ENCODE measurements at places on chromosomes 11 and 22.

- DNase-seq = no peak
- H3K4me1 ChIP-seq = peaks cover 66% of the 10 kb centered on the region
- no peak overlapping the region for H3K4me3 ChIP-seq
- peaks cover 13% of the 10 kb centered on the region for H3K36me3 ChIP-seq
- H3K27me3 ChIP-seq = no peaks in the 10 kb centered on the region
These were observed 9.6 kb upstream of the MOB2 start for GRCh38 chr11:1496091-1496760.

GRCh38 chr22:33539902-33540751, 380.1 kb downstream of the LARGE1 start:
- H3K36me3 ChIP-seq = no peaks in the 10 kb centered on the region
- H3K27me3 ChIP-seq = no peaks in the 10 kb centered on the region
- DNase-seq = no peak
- no peak overlapping the region for H3K4me3 ChIP-seq

DNA sequence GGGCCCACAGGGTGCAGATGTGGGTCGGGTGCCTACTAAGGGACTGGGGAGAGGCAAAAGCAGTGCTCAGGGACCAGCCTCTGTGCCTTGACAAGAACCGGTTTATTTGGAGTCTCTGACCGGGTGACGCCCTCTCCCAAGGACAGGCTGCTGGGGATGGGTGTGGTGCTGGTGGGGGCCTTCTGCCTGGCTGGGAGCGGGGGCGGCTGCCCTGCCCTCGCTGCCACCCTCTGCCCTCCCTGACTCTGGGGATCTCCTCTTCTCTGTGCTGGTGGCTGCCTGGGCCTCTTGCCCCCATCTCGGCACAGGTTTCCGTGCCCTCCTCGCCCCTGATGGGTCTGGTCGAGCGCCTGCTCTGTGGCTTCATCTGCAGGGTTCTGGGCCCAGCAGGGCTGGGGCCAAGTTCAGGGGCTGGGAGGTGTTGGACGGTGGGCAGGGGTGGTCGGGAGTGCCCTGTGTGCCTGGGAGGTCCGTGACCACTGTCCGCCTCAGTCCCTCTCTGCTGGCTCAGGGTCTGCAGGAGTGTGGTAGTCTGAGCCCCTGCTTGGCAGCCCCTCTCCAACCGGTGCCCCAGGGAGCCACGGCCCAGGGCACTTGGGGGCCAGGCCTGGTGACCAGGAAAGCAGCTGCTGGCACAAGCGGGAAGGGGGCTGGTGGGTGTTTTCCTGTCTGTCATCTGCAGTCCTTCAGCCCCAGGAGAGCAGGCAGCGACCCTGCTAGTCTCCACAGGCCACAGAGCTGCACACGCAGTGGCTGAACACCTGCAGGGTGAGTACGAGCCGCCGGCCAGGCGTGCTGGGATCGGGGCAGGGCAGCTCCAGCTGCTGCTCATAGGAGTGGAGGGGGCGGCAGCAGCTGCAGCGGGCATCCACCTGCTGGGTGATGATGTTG, 23.5 kb downstream of the MUC6 start:
- H3K27me3 ChIP-seq = no peaks in the 10 kb centered on the region
- no peak overlapping the region for H3K27ac ChIP-seq
- H3K36me3 ChIP-seq = peaks cover 10% of the 10 kb centered on the region
- peaks cover 21% of the 10 kb centered on the region for H3K4me1 ChIP-seq

DNA sequence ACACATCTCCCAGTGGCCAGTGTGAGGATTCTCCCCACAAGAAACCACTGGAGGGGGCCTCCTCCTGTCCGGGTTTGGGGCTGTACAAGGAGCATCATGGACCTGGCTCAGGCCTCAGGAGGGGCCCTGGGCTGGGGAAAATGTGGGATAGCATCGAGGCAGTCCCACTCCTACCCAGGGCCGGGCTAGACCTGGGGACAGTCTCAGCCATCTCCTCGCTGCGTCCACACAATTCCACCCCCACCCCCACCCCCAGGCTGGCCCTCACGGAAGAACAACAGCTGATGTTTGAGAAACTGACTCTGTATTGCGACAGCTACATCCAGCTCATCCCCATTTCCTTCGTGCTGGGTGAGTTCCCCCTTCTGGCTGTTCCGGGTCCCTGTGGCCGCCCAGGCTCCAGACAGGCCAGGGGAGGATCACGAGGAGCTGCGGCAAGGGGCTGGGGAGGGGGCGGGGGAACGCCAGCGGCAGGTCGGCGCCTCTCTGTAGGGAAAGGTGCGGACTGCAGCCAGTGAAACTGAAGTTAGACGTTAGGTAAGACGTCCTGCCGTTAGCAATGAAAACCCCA, 4.8 kb downstream of the BEST1 start:
- no peaks in the 10 kb centered on the region for H3K36me3 ChIP-seq
- H3K27ac ChIP-seq = no peak overlapping the region

DNA sequence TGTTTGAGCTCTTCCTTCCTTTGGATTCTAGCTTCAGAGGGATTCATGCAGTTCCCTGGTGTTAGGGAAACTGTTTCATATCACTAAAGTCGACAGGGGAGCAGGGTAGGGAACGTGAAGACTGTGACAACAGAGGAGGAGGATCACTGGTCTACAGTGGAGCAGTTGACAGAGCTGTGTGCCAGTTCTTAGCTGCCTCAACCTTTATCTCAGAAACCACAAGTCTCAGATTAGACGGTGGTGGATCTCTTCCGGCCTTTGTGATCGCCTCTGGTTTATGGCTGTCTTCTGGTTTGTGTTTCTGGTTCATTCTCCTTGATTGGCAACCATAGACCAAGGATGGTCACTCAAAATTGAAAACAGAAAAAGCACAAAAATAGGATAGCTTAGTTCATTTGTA, 538.9 kb upstream of the API5 start:
- no peaks in the 10 kb centered on the region for H3K4me1 ChIP-seq
- no peak overlapping the region for H3K27ac ChIP-seq
- no peaks in the 10 kb centered on the region for H3K27me3 ChIP-seq
- no peaks in the 10 kb centered on the region for H3K36me3 ChIP-seq
- DNase-seq = no peak

DNA sequence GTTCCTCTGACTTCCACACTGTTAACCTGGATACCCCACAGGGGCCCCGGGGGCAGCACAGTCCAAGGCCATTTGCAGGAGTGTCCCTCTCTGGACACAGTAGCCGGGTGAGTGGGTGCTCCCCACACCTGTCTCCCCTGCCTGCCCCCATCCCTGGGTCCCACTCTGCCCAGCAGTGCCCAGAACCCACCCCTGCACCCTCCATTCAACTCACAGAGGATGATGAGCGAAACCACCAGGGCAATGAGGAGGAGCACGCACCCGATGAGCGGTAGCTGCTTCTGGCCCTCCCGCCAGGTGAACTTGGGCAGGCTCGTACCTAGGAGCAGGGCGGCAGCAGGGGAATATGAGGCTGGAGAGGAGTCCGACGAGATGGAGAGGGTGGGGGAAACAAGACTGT, 12.2 kb downstream of the TMPRSS13 start:
- no peak overlapping the region for H3K27ac ChIP-seq
- H3K27me3 ChIP-seq = no peaks in the 10 kb centered on the region

DNA sequence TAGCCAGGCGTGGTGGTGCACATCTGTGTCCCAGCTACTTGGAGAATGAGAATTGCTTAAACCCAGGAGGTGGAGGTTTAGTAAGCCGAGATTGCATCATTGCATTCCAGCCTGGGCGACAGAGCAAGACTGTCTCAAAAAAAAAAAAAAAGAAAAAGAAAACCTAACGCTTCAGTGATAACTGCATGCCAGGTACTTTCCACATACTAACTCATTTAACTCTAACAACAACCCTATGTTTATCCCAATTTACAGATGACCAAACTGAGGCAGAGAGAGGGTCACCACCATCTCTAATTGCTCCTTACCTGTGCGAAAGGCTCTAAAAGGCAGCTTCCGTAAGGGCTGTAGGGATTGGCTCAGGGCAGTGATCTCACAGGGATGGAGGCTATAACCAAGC, 11.6 kb downstream of the PISD start:
- H3K4me1 ChIP-seq = peaks cover 7% of the 10 kb centered on the region
- no peaks in the 10 kb centered on the region for H3K27me3 ChIP-seq
- no peak for DNase-seq

- H3K4me3 ChIP-seq = no peak overlapping the region
- H3K36me3 ChIP-seq = no peaks in the 10 kb centered on the region
- no peaks in the 10 kb centered on the region for H3K4me1 ChIP-seq
- DNase-seq = no peak
- H3K27ac ChIP-seq = no peak overlapping the region
- H3K27me3 ChIP-seq = peaks cover 35% of the 10 kb centered on the region
These were observed 419.4 kb downstream of the BRD1 start for GRCh38 chr22:49408102-49408836.

DNA sequence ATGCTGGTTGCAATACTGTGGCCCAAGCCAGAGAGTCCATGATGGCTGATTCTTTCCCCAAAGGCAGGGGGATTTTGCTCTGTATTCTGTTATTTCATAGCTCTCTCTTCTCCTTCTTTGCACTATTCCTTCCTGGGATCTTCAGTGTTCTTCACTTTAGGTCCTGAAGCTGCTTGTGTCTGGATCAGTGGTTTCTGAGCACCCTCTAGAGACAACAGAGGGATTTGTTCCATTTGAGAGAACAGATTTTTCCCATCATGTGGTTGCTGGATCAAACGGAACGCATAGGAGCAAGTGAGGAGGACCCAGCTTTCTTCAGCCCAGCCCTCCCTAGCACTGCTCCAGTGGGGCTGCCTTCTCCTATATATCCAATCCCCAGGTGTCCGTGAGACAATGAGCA, 68.7 kb upstream of the SYN3 start:
- H3K4me3 ChIP-seq = no peak overlapping the region
- no peaks in the 10 kb centered on the region for H3K4me1 ChIP-seq
- no peak overlapping the region for H3K27ac ChIP-seq
- no peak for DNase-seq
- H3K27me3 ChIP-seq = no peaks in the 10 kb centered on the region

- H3K4me3 ChIP-seq = no peak overlapping the region
- DNase-seq = no peak
- H3K27me3 ChIP-seq = no peaks in the 10 kb centered on the region
- no peak overlapping the region for H3K27ac ChIP-seq
- peaks cover 16% of the 10 kb centered on the region for H3K4me1 ChIP-seq
These were observed 79.0 kb downstream of the SCN3B start for GRCh38 chr11:123575441-123575840.

DNA sequence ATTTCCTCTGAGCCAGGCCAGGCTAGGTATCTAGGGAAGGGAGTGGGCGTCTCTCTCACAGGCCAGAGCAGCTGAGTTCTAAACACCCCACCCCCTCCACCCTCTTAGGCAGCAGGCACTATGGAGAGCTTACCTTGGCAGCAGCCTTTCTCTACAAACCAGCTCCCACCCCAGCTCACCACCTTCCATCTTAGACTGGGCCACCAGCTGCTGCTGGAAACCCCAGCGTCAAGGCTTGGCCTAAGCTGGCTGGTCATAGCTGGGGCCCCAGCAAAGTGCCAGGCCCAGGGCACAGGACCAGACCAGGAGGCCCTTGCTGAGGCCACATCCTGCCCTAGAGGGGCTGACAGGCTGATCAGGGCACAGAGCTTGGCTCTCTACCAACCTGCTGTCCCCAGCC, 20.2 kb downstream of the SLC22A12 start:
- no peaks in the 10 kb centered on the region for H3K36me3 ChIP-seq
- DNase-seq = no peak
- no peaks in the 10 kb centered on the region for H3K27me3 ChIP-seq
- no peaks in the 10 kb centered on the region for H3K4me1 ChIP-seq

GRCh38 chr11:27296497-27296896, 66.5 kb downstream of the CCDC34 start:
- H3K27ac ChIP-seq = no peak overlapping the region
- no peak overlapping the region for H3K4me3 ChIP-seq
- DNase-seq = no peak

- H3K4me1 ChIP-seq = no peaks in the 10 kb centered on the region
- no peaks in the 10 kb centered on the region for H3K36me3 ChIP-seq
- no peak for DNase-seq
- no peak overlapping the region for H3K27ac ChIP-seq
- peaks cover 32% of the 10 kb centered on the region for H3K27me3 ChIP-seq
- no peak overlapping the region for H3K4me3 ChIP-seq
These were observed 67.2 kb downstream of the CECR2 start for GRCh38 chr22:17436382-17436980.

GRCh38 chr11:127345819-127346459, 345.4 kb upstream of the KIRREL3 start:
- H3K4me3 ChIP-seq = no peak overlapping the region
- no peak for DNase-seq
- H3K27ac ChIP-seq = no peak overlapping the region
- no peaks in the 10 kb centered on the region for H3K36me3 ChIP-seq

DNA sequence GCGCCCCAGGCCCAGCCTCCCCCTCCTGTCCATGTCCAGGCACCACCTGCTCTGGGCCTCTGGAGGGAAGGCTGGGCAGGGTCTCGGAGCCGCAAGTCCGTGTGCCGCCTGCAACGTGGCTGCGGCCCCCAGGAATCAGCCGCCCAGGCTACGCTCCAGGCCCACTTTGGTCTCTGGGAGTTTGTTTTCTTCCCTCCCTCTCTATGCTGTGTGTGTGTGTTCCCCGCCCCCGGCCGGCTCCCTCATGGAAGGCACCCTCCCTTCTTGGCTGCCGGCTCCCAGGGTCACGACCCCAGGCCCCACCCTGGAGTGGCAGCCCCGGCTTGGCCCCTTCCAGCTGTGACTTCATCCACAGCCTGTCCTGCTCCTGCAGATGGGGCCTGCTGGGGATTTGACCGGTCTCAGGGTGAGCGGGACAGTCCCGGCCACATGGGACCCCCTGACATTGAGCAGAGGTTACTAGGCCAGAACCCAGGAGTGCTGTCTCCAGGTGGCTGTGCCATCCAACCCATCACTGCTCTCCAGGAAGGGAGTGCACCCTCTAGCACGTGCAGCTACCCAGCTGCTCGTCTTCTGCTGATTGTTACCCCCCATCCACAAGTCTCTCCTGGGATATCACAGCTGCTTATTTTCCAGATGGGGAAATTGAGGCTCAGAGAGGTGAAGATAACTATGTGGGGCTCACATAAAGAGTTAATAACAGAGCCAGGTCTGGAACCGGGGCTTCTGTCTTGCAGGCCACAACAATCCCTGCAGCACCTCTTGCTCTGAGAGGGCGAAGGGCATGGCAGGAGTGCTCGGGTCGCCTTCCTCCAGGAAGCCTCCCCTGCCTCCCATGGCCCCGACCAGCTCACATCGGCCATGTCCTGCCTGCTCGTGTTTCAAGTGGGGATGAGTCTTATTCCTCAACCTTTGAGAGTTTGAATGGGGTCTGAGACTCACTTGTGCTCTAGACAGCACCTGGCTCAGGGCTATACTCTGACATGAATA, 2.8 kb upstream of the LIF start:
- H3K36me3 ChIP-seq = peaks cover 3% of the 10 kb centered on the region
- H3K4me1 ChIP-seq = peaks cover 19% of the 10 kb centered on the region
- H3K27me3 ChIP-seq = peaks cover 39% of the 10 kb centered on the region
- H3K4me3 ChIP-seq = no peak overlapping the region

- no peak overlapping the region for H3K27ac ChIP-seq
- no peaks in the 10 kb centered on the region for H3K27me3 ChIP-seq
These were observed 4.4 kb downstream of the MTMR2 start for GRCh38 chr11:95919514-95919913.

- H3K36me3 ChIP-seq = no peaks in the 10 kb centered on the region
- H3K4me1 ChIP-seq = peaks cover 13% of the 10 kb centered on the region
- H3K27ac ChIP-seq = no peak overlapping the region
These were observed 10.4 kb upstream of the SUN2 start for GRCh38 chr22:38766076-38766777.
